Muscle of leg (tissue), 16 donors: ENCODE measurements at places on chromosomes 6 and 20.

DNA sequence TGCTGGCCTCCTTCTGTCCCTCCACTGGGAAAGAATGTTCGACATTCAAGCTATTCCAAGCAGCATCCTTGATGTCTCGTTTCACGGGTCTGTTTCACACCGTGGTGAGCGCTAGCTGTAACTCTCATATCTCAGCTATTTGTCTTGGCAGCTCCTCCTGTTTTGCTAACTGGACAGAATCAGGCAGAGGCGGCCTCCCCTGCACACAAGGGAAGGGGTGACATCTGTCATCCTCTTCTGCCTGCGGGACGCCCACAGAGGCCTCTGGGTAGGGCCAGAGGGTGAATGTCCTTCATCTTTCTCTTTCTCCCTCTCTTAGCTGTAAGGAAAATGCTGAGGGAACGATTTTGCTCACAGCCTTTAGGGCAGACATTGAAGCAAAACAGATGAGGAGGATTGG, 232.8 kb upstream of the GMDS start:
- peak; percentile 48 for DNase-seq

DNA sequence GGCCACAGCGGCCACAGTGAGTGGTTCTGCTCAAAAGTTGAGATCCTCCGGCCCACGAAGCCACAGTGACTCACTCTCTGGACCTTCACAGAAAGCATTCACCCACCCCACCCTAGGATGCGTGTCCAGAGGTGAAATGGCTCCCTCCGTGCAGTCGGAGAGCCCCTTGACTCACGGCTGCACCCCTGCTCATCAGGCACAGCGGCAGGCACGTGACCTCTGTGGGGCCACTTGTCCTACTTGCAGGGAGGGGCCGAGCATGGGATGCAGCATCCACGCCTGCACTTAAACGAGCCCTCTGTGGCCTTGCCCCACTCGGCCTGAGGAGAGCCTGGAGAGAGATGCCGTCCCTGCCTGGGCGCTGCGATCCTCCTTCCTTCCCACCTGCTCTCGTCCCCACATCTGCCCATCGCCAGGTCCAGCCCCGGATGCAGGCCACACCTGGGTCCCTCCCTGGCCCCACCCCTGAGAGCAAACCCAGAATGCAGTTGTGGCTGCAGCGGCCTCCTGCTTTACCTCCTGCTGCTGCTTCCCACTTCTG, 28.7 kb downstream of the NTSR1 start:
- DNase-seq: no peak

DNA sequence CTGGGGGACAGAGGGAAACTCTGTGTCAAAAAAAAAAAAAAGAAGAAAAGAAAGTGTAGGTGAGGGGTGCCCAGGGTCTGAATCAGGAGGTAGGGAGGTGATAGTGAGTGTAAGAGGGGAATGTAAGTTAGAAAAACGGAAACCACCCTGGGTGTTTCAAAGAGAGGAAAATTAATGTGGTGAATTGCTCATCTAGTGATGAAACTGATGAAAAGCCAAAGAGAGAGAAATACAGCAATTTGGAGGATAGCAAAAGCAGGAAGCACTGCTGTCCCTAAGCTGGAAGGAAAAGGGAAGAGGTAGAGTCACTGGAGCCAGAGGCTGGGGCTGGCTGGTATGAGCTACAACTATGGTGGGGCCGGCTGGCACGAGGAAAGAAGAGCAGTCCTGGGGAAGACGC, 85.0 kb upstream of the CEP85L start:
- DNase-seq: no peak

- DNase-seq: no peak
Observed at GRCh38 chr6:124753562-124754105, 208.6 kb upstream of the RNF217 start.

- no peak for DNase-seq
Observed at GRCh38 chr6:157905590-157906342, 75.9 kb upstream of the SYNJ2 start.

GRCh38 chr6:43033496-43034189, 12.2 kb downstream of the RRP36 start:
- DNase-seq: no peak

DNA sequence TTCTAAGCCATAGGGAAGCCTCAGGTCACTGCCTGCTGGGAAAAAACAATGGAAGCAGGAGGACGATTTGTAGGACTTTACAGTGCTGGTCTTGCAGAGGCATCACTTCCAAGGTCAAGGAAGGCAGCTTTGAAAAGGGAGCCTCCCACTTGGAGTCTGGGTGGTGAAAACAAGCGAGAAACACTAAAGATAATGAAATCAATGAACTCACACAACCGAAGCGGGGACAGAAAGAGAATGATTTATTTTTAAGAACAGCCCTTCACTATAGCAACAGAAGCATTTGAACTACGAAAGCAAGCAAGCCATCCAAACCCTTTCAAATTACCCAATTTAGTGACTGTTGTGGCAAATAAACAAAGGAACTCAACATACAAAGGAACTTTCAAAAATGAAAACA, 227.5 kb downstream of the THBS2 start:
- DNase-seq: no peak

DNA sequence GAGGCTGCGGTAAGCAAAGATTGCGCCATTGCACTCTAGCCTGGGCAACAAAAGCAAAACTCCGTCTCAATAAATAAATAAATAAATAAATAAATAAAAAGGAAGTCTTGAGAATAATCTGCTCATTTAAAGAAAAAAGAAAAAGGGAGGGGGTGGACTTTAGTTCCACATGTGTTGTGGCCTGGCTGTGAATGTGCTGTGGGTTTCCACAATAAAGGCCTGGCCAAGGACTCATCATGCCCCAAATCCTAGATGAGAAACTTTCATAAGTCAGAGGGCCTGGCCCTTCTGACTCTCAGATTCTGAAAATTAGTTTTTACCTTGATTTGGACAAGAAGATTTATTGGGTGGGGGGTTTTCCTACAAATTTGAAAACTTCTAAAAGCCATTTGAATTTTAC, 48.4 kb downstream of the RIOK1 start:
- no peak for DNase-seq

DNA sequence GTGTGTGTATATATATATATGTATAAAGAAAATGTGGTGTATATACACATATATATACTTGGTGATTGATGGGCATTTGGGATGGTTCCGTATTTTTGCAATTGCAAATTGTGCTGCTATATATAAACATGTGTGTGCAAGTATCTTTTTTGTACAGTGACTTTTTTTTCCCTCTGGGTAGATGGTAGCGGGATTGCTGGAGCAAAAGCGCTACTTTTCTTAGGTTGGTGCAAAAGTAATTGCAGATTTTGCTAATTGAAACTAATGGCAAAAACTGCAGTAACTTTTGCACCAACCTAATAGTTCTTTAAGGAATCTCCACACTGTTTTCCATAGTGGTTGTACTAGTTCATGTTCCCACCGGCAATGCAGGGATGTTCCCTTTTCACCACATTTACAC, 135.4 kb downstream of the AHI1 start:
- no peak for DNase-seq

GRCh38 chr20:24783631-24784492, 165.2 kb upstream of the CST7 start:
- no peak for DNase-seq

GRCh38 chr6:33000055-33000454, 9.3 kb downstream of the HLA-DOA start:
- no peak for DNase-seq

GRCh38 chr6:108621117-108621516, 60.4 kb downstream of the FOXO3 start:
- DNase-seq: no peak

GRCh38 chr20:48626938-48627736, 200.7 kb downstream of the PREX1 start:
- no peak for DNase-seq

DNA sequence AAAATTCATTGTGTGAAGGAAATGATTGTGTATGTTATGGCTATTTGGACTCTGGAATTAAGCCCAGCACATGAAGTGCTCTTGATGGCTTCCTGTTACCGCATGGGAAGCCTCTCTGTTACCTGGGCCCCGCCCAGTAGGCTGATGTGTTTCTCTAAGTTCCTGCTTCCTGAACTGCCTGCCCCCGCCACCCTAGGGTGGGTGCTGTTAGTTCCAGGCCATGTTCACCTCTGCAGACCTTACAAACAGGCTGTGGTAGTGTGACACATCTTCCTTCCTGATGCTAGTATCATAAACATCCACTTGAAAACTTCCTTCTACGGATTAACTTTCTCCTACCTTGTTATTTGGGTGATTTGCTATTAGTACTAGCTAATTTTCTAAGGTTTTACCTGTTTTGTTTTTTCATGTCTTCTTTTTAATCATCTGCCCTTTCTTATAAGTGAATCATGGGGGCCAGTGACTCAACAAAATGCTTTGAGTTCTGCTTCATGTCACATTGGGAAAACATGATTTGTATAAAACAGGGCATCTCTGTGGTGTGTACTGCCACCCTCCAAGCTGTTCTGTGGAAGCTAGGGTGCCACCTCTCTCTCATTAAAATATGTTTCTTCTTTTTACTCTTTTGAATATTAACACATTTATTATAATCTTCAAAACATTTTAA, 40.6 kb downstream of the SH3BGRL2 start:
- no peak for DNase-seq

- DNase-seq: no peak
Observed at GRCh38 chr6:34128045-34128444, 17.8 kb downstream of the GRM4 start.

GRCh38 chr6:134624781-134625180, 306.9 kb upstream of the SGK1 start:
- DNase-seq: no peak

DNA sequence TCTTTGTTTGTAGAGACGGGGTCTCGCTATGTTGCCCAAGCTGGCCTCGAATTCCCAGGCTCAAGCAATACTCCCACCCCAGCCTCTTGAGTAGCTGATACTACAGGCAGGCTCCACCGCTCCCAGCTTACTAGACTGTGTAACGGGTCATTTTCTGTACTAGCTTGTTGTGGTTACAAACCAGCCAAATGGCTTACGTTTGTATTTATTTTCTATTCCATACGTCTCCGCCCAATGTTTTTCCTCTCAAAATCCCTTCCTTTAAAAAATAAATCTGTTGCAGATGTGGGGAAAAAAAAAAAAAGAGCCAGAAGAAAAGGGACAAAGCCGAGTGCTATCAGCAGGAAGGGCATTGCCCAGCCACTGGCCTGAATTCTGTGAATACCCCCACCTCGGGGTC, 41.6 kb downstream of the PRND start:
- DNase-seq: peak; percentile 90

GRCh38 chr6:36484736-36485135, 41.9 kb downstream of the KCTD20 start:
- DNase-seq: no peak

DNA sequence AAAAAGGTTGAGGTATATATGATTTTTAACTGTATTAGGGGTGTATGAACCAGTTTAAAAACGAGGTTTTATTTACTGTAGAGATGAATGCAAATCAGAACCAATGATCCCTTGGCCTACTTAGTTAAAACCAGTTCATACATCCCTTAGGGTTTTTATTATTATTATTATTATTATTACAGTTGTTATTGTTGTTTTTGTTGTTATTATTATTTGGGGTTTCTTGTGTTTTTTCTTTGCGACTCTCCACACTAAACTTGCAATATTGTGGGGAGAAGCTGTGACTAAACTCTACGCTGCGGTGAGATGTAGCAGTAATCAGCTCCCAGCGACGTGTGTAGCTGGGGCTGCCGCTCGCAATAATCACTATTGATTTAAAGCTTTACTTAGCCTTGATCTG, 62.2 kb downstream of the SSR1 start:
- DNase-seq: no peak

- DNase-seq: peak; percentile 61
Observed at GRCh38 chr6:169851641-169852503, 100.5 kb downstream of the ERMARD start.

GRCh38 chr6:40582892-40583291, 4.3 kb downstream of the LRFN2 start:
- DNase-seq: no peak

- DNase-seq: no peak
Observed at GRCh38 chr6:140500849-140501248, 1126.4 kb upstream of the CITED2 start.

DNA sequence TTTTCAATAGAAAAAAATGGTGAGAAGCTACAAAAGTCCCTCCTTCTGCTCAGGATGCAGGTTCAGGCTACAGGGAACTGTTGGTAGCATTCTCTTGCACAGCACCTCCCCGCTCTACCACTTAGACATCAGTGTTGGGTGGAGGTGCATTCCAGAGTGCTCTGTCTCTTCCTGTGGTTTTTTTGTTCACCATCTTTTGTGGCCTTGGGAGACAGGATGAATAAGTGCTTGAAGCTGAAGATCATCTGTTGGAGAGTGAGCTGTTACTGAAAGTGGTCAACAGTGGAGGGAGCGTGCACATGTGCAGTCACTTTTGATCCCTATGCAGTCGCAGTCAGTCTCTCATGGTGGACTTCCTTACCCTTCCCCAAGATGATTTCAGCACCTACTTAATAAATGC, 16.6 kb upstream of the BTBD3 start:
- no peak for DNase-seq

GRCh38 chr6:165227644-165228329, 81.6 kb downstream of the C6orf118 start:
- DNase-seq: no peak

- DNase-seq: peak; percentile 73
Observed at GRCh38 chr6:142886431-142887170, 58.4 kb downstream of the HIVEP2 start.

DNA sequence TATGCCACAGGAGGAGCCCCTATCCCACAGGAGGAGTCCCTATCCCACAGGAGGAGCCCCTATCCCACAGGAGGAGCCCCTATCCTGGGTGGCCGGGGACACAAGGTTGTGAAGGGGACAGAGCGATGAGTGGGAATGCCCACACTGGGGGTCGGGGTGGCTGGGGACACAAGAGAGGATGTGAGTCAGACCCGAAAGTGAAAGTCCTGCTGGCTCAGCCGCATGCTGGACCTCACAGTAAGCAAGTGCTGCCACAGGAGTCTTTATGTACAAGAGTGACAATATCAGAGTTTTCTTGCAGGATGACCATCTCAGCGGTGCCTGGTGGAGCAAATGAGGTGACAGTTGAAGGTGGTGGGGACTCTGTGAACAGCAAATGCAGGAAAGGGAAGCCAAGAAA, 93.7 kb downstream of the PSMB1 start:
- DNase-seq: no peak

DNA sequence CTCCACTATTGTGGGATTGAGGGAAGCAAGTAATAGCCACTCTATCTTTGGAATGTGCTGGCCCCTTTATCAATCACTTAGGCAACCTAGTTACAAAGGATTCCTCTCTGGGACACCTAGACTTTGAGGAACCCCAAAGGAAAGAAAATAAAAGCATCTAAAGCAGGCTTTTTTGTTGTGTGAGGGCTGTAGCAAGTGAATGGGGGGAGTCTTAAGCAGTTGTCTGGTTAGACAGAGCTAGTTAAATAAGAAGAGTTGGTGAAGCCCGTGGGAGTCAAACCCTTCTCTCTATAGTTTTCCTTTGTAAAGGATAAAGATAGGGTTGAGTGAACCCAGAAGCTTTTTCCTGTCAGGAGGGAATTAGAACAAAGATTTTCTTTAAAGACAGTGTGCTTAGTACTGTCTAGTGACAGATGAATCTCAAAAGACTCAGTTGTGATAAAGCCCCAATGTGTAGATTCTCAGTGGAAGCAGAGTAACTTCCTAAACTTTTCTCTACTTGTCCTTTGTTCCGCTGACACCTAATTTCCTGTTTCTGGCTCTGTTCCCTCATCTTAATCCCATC, 63.3 kb downstream of the HDGFL1 start:
- no peak for DNase-seq

GRCh38 chr6:47221565-47221964, 88.1 kb downstream of the TNFRSF21 start:
- DNase-seq: no peak
